ENCODE measurements at places on chromosomes 16 and 17. TPM values are rescaled to one million over a fixed set of nuclear protein-coding genes. Genes with fewer than 3 reads are reported as not detected.

DNA sequence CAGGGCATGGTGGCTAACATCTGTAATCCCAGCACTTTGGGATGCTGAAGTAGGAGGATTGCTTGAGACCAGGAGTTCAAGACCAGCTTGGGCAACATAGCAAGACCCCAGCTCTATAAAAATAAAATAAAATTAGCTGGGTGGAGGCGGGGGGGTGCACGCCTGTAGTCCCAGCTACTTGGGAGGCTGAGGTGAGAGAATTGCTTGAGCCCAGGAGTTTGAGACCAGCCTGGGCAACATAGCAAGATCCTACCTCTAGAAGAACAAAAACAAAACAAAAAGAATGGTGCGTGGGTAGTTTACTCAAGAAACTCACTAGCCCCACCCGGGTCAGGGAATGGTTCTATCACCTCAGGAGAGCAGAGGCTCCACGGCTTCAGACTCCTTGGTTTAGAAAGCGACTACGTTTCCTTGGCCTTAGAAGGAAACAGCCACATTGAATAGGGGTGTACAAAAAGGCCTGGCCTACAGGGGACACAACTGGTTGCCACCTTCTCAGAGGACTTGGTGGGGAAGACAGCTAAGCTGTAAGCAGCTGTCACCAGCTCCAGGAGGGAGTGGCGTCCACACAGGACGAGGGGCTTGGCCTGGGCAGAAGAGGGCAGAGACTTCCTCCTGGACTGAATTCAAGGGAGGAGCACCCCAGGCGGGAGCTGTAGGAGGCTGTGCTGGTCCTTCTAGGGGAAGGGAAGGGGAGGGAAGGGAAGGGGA is 716 bp downstream of the TK1 start:
- peak overlapping the region; percentile 86 for H3K27ac ChIP-seq
- DNase-seq: no peak
- peak overlapping the region; percentile 86 for H3K4me3 ChIP-seq
- H3K4me1 ChIP-seq: peaks cover 51% of the 10 kb centered on the region

DNA sequence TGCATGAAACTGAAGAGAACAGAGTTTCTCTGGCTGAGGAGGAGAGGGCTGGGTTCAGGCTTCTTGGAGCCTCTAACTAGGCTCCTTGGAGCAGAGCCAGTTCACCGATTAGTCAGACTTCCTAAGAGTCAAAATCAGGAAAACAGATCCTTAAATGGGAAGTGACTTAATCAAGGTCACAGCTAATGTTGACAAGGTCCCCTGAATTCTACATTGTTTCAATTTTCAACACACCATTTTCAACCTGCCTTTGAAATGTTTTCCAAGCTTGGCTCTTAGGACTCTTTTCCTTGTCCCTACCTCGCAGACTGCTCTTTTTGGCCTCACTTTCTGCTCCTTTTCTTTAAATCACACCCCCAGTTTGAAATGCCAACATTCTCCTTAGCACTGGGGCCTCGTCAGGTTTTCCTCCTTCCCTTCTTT is 16.3 kb downstream of the MYL4 start:
- no peak for DNase-seq
- H3K27me3 ChIP-seq: peaks cover 10% of the 10 kb centered on the region
- H3K4me3 ChIP-seq: no peak overlapping the region
- no peaks in the 10 kb centered on the region for H3K36me3 ChIP-seq
- no peak overlapping the region for H3K27ac ChIP-seq
- peaks cover 22% of the 10 kb centered on the region for H3K4me1 ChIP-seq

ABCA9 gene
- not detected for total RNA-seq

SERPINF2 gene
- total RNA-seq: 0.41 TPM

- no peak for DNase-seq
- H3K36me3 ChIP-seq: no peaks in the 10 kb centered on the region
- H3K27ac ChIP-seq: peak overlapping the region; percentile 68
These were observed 26.1 kb upstream of the KDM8 start for GRCh38 chr16:27177031-27177774.

GRCh38 chr17:3964203-3965117 is at the start of gene ATP2A3:
ATP2A3 (minus strand) TSS chr17:3964437; CDS start chr17:3964291, 146 bp downstream.
- DNase-seq: peak; percentile 60
- peaks cover 46% of the 10 kb centered on the region for H3K4me1 ChIP-seq
- H3K36me3 ChIP-seq: no peaks in the 10 kb centered on the region

- H3K4me3 ChIP-seq: no peak overlapping the region
- DNase-seq: peak; percentile 71
- peaks cover 30% of the 10 kb centered on the region for H3K4me1 ChIP-seq
- H3K27me3 ChIP-seq: no peaks in the 10 kb centered on the region
- H3K27ac ChIP-seq: no peak overlapping the region
- H3K36me3 ChIP-seq: peaks cover 14% of the 10 kb centered on the region
These were observed 23.8 kb downstream of the DEXI start for GRCh38 chr16:10918294-10919002.

DNA sequence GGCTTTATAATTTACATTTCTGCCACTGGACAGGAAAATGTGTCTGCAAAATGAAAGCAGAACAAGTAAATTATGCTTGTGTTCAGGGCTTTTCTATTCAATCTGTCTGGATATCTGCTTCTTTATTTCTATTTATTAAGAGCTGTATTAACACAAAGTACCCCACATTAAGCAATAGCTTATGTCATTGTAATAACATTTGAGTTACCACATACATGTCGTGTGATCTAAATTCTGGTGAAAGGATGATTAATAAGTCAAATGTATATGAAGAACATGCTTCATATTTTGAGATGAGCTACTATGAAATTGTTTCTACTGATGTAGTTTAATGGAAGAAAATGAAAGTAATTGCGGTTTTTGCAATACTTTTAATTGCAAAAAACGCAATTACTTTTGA is 238.2 kb downstream of the KCNJ2 start:
- H3K4me3 ChIP-seq: no peak overlapping the region
- no peak overlapping the region for H3K27ac ChIP-seq
- no peaks in the 10 kb centered on the region for H3K27me3 ChIP-seq
- no peaks in the 10 kb centered on the region for H3K4me1 ChIP-seq
- DNase-seq: no peak

- no peak for DNase-seq
- peaks cover 2% of the 10 kb centered on the region for H3K27me3 ChIP-seq
- no peak overlapping the region for H3K27ac ChIP-seq
- no peaks in the 10 kb centered on the region for H3K4me1 ChIP-seq
These were observed 132.6 kb upstream of the CCL2 start for GRCh38 chr17:34122515-34122914.

GRCh38 chr17:6408276-6408675 is 26.6 kb downstream of the AIPL1 start:
- peaks cover 14% of the 10 kb centered on the region for H3K27me3 ChIP-seq
- H3K4me1 ChIP-seq: no peaks in the 10 kb centered on the region
- no peaks in the 10 kb centered on the region for H3K36me3 ChIP-seq
- no peak overlapping the region for H3K4me3 ChIP-seq

RNF112 gene
- not detected for total RNA-seq

DNA sequence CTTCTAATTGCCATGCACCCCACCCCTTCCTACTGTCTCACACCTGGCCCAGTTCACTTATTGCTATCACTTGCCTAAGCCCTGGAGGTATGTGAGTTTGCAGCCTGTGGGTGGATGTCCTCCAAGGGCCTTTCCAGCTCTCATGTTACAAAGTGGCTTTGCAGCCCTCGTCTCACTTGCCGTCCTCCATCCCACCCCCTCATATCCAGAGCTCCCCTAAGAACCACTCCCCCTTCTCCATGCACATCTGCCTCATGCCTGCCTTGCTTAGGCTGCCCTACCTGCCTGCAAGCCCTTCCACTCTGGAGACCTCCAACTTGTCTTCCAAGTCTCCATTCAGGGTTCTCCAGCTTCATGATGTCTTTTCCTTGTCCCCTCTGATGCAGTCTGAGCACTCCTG is 119.4 kb upstream of the NLRP1 start:
- H3K4me1 ChIP-seq: no peaks in the 10 kb centered on the region
- H3K4me3 ChIP-seq: no peak overlapping the region
- peaks cover 4% of the 10 kb centered on the region for H3K27me3 ChIP-seq
- no peak overlapping the region for H3K27ac ChIP-seq
- H3K36me3 ChIP-seq: no peaks in the 10 kb centered on the region

- H3K4me1 ChIP-seq: no peaks in the 10 kb centered on the region
- peaks cover 4% of the 10 kb centered on the region for H3K27me3 ChIP-seq
- no peak overlapping the region for H3K27ac ChIP-seq
- no peak for DNase-seq
These were observed 189.7 kb downstream of the TMEM132E start for GRCh38 chr17:34769049-34769448.

DNA sequence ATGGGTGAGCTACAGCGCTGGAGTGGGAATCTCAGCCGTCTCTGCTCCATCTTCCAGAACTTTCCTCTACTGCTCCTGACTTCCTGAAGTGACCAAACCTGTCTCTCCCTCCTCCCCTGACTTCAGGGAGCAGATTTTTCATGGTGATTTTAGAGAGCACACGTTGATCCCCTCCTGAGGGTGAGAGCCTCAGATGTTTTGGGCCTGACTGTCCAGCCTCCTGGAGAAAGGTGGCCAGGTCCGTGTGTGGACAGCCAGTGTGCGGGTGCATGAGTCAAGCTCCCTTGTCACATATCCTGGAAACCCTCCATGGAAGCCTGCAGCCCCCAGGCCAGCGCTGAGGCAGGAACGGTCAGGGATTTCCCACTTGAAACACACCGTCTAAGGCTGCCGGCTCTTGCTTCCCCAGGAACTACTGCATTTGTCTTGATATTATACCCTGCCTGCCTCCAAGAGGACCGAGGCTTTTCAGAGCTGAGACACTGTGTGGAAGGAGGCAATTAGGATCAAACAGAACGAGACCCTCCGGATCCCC is 143.1 kb downstream of the CMIP start:
- H3K36me3 ChIP-seq: peaks cover 5% of the 10 kb centered on the region
- DNase-seq: no peak
- no peak overlapping the region for H3K4me3 ChIP-seq
- H3K27ac ChIP-seq: no peak overlapping the region
- peaks cover 7% of the 10 kb centered on the region for H3K4me1 ChIP-seq

DNA sequence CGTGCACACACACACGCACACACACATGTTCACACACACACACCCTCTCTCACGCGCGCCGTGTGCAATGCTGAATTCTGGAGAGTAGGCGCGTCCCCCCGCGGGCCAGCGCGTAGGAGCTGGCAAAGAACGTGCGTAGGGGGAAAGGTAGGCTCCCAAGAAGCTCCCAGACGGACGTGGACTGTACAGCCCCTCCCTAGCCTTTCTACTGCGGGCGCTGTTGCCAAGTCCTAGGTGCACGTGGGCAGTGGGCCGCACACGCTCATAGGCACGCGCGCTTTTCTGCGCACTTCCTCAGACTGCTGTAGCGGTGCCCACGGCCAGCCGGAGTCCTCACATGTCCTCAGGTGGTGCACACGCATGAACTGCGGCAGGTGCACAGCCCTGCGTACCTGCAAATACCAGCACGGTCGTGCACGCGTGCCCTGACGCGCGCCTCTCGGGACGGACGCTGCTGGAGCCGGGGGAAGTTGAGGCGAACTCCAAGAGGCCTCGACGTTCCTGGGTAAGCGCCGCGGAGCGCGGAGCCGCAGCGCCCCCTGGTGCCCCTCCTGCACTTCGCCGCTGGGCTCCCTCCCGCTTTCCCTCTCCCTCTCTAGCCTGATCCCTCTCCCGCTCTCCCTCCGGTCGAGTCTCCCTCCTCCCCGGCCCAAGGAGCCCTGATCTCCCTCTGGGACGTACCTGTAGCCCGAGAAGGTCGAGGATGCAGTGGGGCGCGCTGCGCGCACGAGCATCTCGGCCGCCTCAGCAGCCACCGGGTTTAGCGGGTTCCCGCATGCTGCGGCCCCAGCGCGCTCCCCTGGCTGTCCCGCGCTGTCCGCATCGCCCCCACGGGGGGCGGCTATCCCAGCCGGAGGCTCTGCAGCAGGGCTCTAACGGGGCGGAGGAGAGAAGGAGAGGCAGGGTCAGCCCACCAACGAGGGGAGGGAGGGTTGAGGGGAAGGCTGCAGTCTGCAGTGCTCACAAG is 749 bp downstream of the GRIN2A start:
- peaks cover 37% of the 10 kb centered on the region for H3K27me3 ChIP-seq
- DNase-seq: peak; percentile 19
- H3K4me3 ChIP-seq: no peak overlapping the region
- no peak overlapping the region for H3K27ac ChIP-seq

TNS4 gene
- 15.5 TPM for total RNA-seq

DNA sequence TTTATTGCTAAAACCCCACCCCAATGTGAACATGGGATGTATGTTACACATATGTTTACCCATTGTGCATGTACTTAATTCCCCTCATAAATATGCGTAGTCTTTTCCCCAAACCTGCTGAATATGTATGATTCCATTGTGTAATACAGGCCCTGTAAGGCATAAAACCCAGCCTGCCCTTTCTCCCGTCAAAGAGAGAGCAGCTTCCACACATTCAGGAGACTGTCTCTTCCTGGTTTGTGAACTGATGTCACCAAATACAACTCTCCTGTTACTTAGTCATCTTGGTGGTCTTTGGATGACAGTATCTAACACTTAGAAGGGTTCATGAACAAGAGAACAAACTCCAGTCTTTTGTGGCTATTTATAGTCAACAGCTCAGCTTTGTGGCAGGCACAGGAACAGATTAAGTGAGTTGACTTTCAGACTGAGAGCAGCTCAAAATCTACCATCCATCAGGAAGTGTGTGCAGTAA is 24.7 kb upstream of the TMC7 start:
- H3K27me3 ChIP-seq: peaks cover 9% of the 10 kb centered on the region
- no peaks in the 10 kb centered on the region for H3K36me3 ChIP-seq

MT1M gene
- not detected for total RNA-seq

- no peaks in the 10 kb centered on the region for H3K36me3 ChIP-seq
- no peaks in the 10 kb centered on the region for H3K4me1 ChIP-seq
- no peak overlapping the region for H3K27ac ChIP-seq
- DNase-seq: no peak
- H3K27me3 ChIP-seq: peaks cover 2% of the 10 kb centered on the region
These were observed 21.7 kb upstream of the RBL2 start for GRCh38 chr16:53412549-53412948.

- no peaks in the 10 kb centered on the region for H3K4me1 ChIP-seq
- H3K27me3 ChIP-seq: peaks cover 3% of the 10 kb centered on the region
- no peaks in the 10 kb centered on the region for H3K36me3 ChIP-seq
- H3K4me3 ChIP-seq: no peak overlapping the region
- H3K27ac ChIP-seq: no peak overlapping the region
These were observed 13.2 kb upstream of the RBFOX3 start for GRCh38 chr17:79623786-79624717.

PLK1 gene
- total RNA-seq: 54.7 TPM

GRCh38 chr17:7959503-7960253 is 27.7 kb downstream of the CNTROB start:
- no peaks in the 10 kb centered on the region for H3K4me1 ChIP-seq
- H3K36me3 ChIP-seq: no peaks in the 10 kb centered on the region
- H3K27ac ChIP-seq: no peak overlapping the region
- no peak overlapping the region for H3K4me3 ChIP-seq

CES4A gene
- total RNA-seq: 33.2 TPM

DNA sequence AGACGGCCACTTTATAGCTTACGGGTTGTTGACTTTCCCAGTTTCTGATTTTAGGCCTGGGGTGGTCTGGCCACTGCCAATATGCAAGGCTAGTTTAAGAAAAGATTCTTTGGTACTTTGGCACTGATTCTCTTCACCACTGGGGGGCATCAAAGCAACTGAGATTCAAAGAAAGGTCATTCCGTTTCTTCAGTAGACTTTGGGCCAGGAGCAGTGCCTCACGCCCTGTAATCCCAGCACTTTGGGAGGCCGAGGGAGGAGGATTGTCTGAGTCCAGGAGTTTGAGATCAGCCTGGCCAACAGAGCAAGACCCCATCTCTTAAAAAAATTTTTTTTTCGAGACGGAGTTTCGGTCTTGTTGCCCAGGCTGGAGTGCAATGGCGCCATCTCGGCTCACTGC is 53.0 kb downstream of the RPA1 start:
- DNase-seq: no peak
- no peak overlapping the region for H3K27ac ChIP-seq
- H3K27me3 ChIP-seq: no peaks in the 10 kb centered on the region
- no peak overlapping the region for H3K4me3 ChIP-seq
